ENCODE measurements at places on chromosomes 11 and 22.

- DNase-seq = no peak
Observed at GRCh38 chr11:13834463-13834862, 128.1 kb upstream of the SPON1 start.

GRCh38 chr22:39502109-39502788, at the start of gene MIEF1:
MIEF1 (plus strand) TSS chr22:39502290; CDS start chr22:39511295, 9,005 bp downstream.
- peak; percentile 47 for DNase-seq

- no peak for DNase-seq
Observed at GRCh38 chr22:22841598-22841997, 46.0 kb upstream of the IGLL5 start.

GRCh38 chr11:620935-621814, 3.6 kb downstream of the CDHR5 start:
- DNase-seq = no peak

DNA sequence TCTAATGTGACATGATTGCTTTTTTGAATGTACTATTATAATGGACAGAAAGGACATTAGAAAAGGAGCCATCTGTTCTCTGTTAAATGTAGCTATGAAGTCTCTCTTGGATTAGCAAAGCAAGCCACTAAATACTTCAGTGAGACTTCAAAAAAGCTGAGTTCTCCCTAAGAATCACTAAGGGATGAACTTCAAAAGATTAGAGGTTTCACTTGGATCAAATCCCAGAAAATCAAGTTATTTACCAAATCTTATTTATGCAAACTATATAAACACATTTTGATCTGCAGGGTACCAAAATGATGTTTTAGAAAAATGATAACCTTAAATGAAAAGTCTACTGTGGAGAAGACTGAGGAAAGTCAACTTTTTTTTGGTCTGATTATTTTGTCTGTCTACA, 82.1 kb upstream of the MTMR2 start:
- DNase-seq = no peak

- DNase-seq = no peak
Observed at GRCh38 chr11:70942593-70942992, 309.8 kb downstream of the SHANK2 start.

DNA sequence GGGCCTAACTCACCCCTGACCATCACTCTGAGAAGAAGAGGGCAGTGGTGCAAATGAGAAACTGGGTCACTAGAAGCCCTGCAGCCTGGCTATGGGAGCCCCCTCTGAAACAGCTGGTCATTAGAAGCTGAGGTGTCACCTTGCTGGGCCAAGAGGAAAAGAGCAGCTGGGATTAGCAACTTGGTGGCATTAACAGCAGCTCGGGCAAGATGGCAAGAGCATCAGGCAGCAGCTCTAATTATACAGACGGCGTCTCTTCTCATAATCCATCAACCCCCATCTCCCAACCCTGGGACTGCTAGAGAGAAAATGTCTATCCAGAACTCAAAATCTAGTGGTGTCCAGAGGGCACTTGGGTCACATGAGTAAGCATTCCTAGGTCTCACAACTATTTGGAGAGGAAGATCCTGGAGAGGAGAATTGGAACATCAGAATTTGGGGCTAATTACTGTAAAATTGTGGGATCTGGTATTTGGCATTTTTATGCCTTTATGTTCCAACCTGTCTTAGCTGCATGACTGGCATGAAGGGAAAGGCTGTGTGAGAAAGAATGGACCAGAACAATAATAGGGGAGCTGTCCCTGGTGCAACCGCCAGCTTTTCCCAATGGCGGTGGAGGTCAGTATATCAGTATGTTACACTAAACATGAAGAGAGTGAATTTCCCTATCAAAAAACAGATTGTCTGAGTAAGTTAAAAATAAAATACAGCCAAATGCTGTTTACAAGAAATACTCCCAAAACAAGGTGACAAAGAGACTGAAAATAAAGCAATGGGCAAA, 7.6 kb upstream of the LMO1 start:
- DNase-seq = no peak

DNA sequence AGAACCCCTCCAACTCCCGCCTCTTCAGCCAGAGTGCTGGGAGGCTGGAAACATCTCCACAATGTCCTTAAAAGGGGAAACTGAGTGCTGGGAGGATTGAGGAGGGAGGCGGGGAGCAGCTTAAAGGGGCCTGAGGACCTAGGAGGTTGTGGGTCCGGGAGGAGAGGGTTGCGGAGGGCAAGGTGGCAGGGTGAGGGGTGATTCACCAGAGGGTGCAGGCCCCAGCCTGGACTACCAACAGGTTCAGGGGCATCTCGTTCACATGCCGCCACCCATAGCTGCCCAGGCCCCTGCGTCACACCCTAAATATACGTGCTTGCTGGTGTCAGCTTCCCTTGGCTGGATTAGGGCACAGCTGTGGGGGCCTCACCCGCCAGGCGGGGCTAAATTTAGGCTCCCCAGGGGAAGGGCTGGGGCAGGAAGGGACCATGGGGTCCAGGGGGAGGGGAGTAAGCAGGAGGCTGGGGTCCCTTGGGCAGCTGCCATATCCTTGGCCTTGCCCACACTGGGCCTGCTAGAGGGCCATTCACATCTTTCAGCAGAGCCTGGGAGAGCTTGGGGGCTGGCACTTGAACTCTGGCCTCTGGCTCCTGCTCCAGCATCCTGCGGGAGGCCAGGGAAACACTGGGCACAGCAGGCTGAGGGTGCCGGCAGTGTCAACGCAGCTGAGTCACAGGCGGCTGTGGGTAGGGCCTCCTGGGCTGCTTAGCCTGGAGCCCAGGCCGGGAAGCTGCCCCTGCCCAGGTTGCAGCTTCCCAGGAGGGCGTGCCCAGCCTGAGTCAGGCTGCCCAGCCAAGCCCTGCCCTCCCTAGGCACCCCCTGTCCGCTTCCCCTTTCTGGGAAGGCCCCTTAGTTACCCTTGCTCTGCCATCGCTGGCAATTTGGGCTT, 1.3 kb downstream of the EHBP1L1 start:
- no peak for DNase-seq

- no peak for DNase-seq
Observed at GRCh38 chr22:32518381-32518780, 43.8 kb downstream of the FBXO7 start.

DNA sequence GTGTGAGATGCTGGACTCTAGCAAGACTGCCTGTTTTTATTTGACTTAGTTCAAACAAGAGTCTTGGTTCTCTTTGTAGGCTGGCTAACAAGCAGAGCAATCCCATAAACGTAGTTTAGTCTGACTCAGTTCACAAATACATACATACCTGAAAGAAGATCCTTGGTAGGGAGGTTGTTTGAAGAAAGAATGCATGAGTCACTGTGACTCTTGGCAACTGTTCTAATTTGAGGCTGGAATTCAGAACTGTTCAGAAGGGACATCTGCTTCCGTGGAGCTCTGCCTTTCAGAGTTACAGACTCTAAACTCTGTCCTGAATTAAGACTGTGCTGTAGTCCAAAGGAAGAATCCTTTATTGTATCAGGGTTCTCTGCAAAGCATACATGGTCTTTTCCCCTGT, 32.2 kb downstream of the C2CD3 start:
- DNase-seq = no peak

- DNase-seq = no peak
Observed at GRCh38 chr22:33110562-33111163, 52.5 kb upstream of the SYN3 start.

GRCh38 chr11:69894648-69895047, 75.4 kb upstream of the FGF3 start:
- DNase-seq = no peak

- no peak for DNase-seq
Observed at GRCh38 chr11:106695506-106695905, 322.8 kb downstream of the GUCY1A2 start.

DNA sequence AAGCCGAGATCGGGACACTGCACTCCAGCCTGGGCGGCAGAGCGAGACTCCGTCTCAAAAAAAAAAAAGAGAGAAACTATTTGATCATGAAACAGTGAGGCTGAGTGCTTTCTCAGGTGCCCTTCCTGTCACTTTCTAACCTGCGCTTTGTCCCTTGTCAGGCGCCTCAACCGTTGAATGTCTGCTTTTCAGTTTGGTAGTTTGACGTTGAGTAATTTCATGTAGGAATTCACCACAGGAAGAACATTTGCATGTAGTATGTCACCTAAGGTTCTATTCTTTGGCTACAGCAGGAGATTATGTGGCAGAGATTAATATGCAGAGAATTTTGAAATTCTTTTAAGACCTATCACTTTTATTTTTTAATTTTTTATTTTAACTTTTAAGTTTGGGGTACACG, 57.2 kb downstream of the PPFIA1 start:
- DNase-seq = no peak

- DNase-seq = no peak
Observed at GRCh38 chr22:32023251-32023827, 19.7 kb upstream of the SLC5A1 start.

- DNase-seq = no peak
Observed at GRCh38 chr22:44543362-44543761, 45.3 kb upstream of the RTL6 start.

DNA sequence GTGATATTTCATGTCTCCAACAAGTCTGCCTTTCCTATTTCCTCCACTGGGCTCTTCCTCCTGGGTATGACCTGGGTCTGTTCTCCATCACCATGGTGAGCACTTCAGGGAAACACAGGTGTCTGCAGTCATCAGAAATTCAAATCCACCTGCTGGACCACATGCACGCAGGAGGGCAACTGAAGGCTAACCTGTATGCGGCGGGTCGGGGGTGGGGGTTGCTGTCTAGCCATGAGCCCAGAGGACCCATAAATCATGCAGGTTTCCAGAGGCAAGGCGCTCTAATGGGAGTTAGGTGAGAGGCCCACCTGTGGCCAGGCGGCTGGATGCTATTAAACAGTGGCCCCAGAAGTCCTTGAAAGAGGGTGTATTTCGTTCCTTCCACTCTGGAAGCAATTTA, 11.1 kb upstream of the PAMR1 start:
- no peak for DNase-seq

- no peak for DNase-seq
Observed at GRCh38 chr11:27894552-27894951, 194.3 kb upstream of the BDNF start.

- no peak for DNase-seq
Observed at GRCh38 chr11:128767591-128768001, 73.7 kb downstream of the FLI1 start.

DNA sequence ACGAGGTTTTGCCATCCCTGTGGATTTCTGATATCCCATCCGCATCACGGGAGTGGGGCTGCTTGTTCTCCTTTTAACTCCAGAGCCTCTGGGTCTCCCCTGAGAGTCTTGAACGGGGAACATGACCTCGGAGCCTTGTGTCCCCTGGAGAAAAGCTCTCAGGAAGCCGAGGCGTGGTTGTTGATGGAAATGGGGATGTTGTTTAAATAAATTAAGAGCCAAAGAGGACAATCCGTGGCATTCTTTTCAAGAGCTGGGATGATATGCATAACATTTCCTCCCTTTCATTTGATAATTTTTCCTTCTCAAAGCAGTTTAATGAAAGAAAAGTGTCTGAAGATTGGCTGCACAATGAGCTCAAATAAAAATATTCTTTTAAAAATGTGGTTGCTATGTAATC, 14.2 kb downstream of the TSPAN18 start:
- no peak for DNase-seq

DNA sequence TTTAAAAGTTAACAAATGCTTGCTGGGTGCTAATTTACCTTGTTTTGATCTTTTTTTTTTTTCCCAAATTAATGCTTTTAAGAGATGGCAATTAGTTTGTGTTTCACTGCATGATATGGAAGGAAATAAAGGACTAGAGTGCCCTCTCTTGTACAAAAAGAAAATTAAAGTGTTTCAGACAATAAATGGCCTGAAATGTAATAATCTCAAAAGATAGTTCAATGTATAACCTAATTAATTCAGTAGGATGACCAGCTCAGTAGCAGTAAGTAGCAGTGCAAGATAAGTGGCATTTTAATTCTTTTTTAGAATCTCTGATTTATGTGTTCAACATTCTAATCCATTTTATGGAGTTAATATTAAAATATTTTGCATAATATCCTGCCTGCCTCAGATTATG, 39.9 kb upstream of the MYO18B start:
- DNase-seq = no peak

GRCh38 chr11:8988329-8989234, 15.2 kb downstream of the NRIP3 start:
- no peak for DNase-seq

- DNase-seq = no peak
Observed at GRCh38 chr11:103904324-103904667, 132.1 kb upstream of the DDI1 start.

- no peak for DNase-seq
Observed at GRCh38 chr11:128645968-128646367, 47.9 kb upstream of the FLI1 start.

DNA sequence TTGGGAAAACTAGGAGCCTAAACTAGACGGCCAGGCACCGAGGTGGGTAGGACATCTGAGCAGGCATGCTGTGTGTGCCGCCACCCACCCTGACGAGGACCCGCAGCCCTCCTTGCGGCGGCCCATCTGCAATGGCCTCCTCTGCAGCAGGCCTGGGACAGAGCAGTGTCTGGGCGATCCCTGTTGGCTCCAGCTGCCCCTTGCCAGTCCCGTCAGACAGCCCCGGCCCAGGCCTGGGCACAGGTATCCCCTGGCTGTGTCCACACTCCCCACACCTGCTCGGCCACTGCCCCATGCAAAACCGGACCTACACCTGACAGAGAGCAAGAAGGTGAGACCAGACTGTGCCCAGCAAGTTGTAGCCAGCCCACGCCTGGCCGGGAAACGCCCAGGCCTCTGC, 38.7 kb upstream of the GNB1L start:
- DNase-seq = no peak

GRCh38 chr11:78573681-78574080, 983 bp downstream of the NARS2 start:
- no peak for DNase-seq

DNA sequence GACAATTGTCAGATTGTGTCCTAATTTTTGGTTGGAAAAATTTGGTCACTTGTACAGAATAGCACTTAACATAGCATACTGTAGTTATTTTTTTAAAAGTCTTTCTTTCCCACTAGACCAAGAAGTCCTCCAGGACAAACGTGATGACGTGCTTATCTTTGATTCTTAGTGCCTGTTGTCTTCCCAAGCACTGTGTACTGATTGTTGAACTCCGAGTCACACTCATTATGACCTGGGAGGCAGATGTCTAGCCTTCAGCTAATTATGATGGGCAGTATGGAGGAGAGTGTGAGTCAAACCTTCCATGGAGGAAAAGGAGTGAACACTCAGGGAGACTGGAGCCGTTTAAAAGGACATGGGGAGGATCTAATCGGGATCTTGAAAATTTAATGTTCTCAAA, 119.8 kb downstream of the SPON1 start:
- DNase-seq = no peak

DNA sequence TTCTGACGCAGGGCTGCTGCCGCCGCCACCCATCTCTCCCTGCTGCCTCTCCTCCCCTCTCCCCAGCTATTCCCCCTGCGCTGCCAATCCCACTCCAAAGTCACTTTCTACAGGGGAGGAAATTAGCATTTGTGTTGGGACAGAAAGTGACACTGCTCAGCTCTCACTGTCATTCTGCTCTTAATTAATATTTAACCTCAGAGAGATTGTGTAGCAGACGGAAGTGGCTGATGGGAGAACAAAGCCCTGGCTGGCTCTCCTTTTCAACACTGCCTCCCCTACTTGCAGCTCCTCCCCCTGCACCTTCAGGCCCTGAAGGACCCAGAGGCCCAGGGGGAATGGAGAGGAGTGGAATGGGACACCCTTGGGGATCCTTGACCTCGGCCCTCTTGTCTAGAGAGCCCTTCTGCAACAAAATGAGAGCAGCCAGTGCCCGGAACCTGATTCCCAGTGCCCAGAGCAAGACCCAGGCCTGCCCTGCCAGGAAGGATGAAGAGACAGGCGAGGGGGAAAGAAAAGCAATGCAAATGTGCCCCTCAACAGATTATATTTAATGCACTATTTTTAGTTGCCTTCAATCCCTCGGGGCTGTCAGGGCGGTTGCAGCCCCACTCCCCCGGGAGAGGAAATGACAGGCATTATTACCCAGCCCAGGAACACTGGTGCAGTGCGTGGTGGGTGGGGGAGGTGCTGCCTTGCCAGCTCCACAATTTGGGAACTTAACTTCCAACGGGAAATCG, 14.6 kb upstream of the NRGN start:
- no peak for DNase-seq

All from D721Med (cell line).